H1 (cell line): ENCODE measurements at places on chromosomes 2 and 18. TPM values are rescaled to one million over a fixed set of nuclear protein-coding genes. Genes with fewer than 3 reads are reported as not detected.

DIPK1C gene
- polyA plus RNA-seq: 0.08 TPM in 1 of 2 replicates, not detected in the other

IHH gene
- 0.03 and 0.13 TPM in 2 replicates for polyA plus RNA-seq

DCDC2C gene
- 0.50 and 0.91 TPM in 2 replicates for polyA plus RNA-seq

TPRKB gene
- 14.4 and 40.3 TPM in 2 replicates for polyA plus RNA-seq

ANKRD29 gene
- 2.2 and 3.0 TPM in 2 replicates for polyA plus RNA-seq

UGT1A8 gene
- 0.03 TPM in 1 of 2 replicates, not detected in the other for polyA plus RNA-seq

PCARE gene
- polyA plus RNA-seq: not detected in 2 replicates

MYL1 gene
- polyA plus RNA-seq: not detected in 2 replicates

DCAF17 gene
- 7.9 and 10.7 TPM in 2 replicates for polyA plus RNA-seq

RASGRP3 gene
- 0.06 TPM in 2 replicates for polyA plus RNA-seq

FOXD4L1 gene
- polyA plus RNA-seq: not detected in 2 replicates

GREB1 gene
- 7.9 and 13.8 TPM in 2 replicates for polyA plus RNA-seq

TUBA4A gene
- polyA plus RNA-seq: 172 and 174 TPM in 2 replicates

ATP6V1B1 gene
- 0.17 TPM in 1 of 2 replicates, not detected in the other for polyA plus RNA-seq

ASIC4 gene
- 0.12 and 0.30 TPM in 2 replicates for polyA plus RNA-seq

TMEM37 gene
- polyA plus RNA-seq: 16.2 and 20.4 TPM in 2 replicates

CCDC68 gene
- 0.06 TPM in 2 replicates for polyA plus RNA-seq

IL36B gene
- polyA plus RNA-seq: not detected in 2 replicates

TIGD1 gene
- 4.2 and 4.7 TPM in 2 replicates for polyA plus RNA-seq
